ENCODE measurements at places on chromosomes 12 and 14. TPM values are rescaled to one million over a fixed set of nuclear protein-coding genes. Genes with fewer than 3 reads are reported as not detected.

The DNAI7 gene
- not detected for total RNA-seq

The CLEC2A gene
- total RNA-seq, result not detected

The RAD9B gene
- total RNA-seq, result 0.43 TPM

DNA sequence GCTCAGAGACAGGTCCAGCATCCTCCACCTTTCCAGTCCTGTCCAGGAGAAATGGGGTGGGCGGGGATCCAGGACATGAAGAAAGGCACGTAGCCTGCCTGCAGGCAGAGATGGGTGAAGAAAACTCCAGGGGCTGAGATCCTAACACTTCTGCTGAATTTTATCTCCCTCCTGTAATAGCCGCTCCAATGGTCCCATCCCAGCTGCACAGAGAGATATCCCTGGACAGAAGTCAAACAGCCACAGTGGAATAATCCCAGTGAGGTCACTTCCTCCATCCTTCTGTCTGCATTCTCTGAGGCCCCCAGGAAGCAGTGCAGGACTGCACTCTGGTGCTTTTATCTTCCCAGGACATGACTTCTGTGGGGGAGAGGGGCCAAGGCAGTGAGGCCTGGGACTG is 26.3 kb downstream of the KRT18 start:
- DNase-seq, result no peak

DNA sequence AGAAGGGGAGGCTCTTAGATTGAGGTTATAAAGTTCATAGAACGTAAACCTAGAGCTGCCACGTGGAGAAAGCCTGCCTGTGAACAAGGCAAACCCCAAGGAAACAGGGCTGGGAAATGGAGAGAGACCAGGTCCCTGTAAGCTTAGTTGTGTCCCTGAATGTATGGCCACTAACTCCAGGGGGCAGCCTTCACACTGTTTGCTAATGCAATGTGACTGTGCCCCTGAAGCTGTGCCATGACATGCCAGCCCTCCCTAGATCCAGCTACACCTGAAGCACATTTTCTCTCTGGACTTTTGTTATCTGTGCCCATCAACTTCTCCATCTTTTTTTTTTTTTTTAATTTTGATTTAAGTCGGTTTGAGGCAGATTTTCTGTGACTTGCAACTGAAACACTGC is 60.6 kb upstream of the TMCC3 start:
- DNase-seq, result peak; percentile 43
